ENCODE measurements at places on chromosomes 13 and 19. TPM values are rescaled to one million over a fixed set of nuclear protein-coding genes. Genes with fewer than 3 reads are reported as not detected.

The RNF113B gene
- total RNA-seq = not detected

The SIGLEC6 gene
- total RNA-seq = not detected

The USPL1 gene
- 18.6 TPM for total RNA-seq

The OR1M1 gene
- not detected for total RNA-seq

The GIPR gene
- total RNA-seq = not detected

The CD79A gene
- not detected for total RNA-seq

The ZNF575 gene
- 0.15 TPM for total RNA-seq

The LGALS7B gene
- not detected for total RNA-seq

The PSG2 gene
- not detected for total RNA-seq

The KCNN1 gene
- total RNA-seq = 0.06 TPM

The NKG7 gene
- total RNA-seq = not detected

The TMEM143 gene
- 4.5 TPM for total RNA-seq

The PRR12 gene
- 12.4 TPM for total RNA-seq

The CGB1 gene
- not detected for total RNA-seq

The CCNE1 gene
- 1.8 TPM for total RNA-seq

The KLF16 gene
- 10.7 TPM for total RNA-seq

The DPRX gene
- not detected for total RNA-seq

The OR7C1 gene
- not detected for total RNA-seq

The CNMD gene
- total RNA-seq = not detected

The C19orf81 gene
- total RNA-seq = not detected

The NPAS1 gene
- total RNA-seq = 9.2 TPM

The URAD gene
- total RNA-seq = not detected

The CEACAM5 gene
- total RNA-seq = not detected

The RNASEH2B gene
- 21.7 TPM for total RNA-seq

The ALKBH7 gene
- 54.0 TPM for total RNA-seq

The SBK2 gene
- not detected for total RNA-seq

Data from cardiac ventricle fibroblast (primary cell).